ENCODE measurements at places on chromosomes 5 and 9.
A peak's percentile ranks its signal among the peaks of the same experiment; 100 is the strongest.

GRCh38 chr9:127698985-127699670 is 7.7 kb upstream of the CFAP157 start:
- peak; percentile 85 for DNase-seq

DNA sequence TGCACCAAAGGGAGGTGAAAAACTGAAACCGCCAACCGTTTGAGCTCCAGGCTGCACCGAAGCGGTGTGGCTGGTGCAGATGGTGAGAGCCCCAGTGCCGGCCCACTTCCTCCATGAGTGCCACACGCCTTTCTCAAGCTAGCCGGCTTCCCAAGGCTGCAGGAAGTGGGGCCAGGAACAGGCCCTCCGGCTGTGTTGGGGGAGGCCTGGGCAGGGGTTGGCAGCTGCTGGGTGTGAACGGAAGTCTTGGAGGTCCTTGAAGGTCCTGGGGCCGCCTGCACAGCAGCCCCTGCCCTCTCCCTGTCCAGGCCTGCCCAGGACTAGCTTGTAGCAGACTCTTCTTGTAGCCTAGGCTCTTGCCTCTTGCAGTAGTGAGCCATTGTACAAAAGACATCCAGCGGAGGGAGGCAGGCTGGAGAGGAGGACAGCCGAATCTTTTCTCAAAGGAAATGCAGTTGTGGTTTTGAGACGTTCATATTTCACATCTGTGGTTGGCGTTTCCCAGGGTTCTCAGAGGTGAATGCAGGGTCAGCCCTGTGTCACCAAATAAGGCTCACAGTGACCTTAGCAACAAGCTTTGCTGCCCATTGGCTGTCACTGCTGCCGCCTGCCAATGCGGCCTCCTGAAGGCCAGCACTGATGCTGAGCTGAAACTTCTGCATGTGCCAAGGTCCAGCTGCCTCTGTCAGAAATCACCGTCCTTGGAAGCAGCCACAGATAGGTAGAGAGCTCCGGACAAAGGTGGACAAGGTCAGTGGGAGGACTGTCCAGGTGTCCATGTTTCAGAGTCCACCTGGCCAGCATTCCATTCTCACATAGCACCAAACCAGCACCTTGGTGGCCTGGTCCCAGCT is 23.9 kb downstream of the IRF1 start:
- peak; percentile 78 for DNase-seq

DNA sequence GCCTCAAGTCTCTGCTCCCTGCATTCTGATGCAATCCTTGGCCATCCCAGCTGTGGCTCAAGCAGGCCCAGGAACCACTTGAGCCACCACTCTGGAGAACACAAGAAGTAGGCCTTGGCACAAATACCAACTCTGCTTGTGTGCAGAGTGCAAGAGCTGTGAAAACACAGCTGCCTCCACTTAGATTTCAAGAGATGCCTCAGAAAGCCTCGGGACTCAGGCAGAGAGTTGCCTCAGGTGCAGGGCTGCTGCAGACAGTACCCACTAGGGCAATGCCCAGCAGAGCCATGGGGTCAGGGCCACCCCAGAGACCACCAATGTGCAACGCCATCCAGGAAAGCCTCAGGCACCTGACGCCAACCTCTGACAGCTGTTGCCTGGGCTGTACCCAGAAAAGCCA is 82.4 kb downstream of the FREM1 start:
- no peak for DNase-seq

DNA sequence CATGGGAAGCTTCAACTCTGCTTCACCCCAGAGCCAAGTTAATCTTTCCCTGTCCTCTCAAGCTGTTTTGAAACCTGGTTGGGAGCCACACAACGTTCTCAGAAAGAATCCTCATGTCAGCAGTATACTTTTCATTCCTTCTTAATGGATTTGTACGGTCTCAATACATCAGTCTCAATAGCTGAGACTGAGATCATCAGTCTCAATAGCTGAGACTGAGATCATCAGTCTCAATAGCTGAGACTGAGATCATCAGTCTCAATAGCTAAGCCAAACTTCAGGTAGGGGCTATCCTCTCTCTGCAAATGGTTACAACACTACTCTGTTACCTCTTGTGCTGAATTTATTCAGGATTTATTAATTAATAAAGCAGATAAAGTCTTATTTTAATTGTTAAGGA is 1317.4 kb upstream of the CDH9 start:
- no peak for DNase-seq

DNA sequence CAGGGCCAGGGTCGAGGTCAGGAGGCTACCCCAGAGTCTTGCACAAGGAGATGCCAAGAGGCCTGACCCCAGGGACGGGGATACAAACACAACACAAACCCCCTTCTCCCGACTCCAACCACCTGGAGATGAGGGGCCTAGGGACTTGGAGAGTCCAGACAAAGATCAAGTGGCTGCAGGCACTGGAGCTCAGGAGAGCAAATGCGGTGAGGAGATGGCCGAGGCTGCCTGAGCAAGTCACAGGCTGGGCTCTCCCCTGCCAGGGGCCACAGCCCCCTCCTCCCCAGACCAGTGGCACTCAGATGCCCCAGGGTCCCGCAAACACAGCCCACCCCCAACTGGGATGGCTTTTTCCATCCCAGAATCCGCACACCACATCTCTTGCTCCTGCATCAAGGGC is 15.8 kb downstream of the SH3GLB2 start:
- DNase-seq = no peak

GRCh38 chr5:120630550-120630949 is 166.4 kb downstream of the PRR16 start:
- DNase-seq = no peak

DNA sequence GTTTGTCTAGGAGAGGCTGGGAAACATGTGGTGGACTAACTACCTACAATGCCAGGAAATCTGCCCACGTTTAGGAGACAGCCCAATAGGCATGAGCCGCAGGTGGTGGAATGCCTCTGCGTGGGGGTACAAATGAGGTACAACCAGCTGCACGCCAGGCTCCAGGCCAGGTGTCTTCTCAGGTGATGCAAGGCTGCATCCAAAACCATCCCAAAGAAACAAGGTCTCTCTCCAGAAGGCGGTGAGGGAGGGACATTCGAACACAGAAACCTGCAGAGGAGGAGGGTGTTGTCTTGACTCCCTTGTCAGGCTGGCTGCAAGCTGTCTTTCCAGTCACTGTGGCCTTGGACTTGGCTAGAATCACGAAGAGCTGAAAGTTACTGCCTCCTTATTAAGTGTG is 11.6 kb downstream of the ANKH start:
- peak; percentile 80 for DNase-seq

GRCh38 chr9:4734150-4734549 is 6.9 kb downstream of the AK3 start:
- no peak for DNase-seq

DNA sequence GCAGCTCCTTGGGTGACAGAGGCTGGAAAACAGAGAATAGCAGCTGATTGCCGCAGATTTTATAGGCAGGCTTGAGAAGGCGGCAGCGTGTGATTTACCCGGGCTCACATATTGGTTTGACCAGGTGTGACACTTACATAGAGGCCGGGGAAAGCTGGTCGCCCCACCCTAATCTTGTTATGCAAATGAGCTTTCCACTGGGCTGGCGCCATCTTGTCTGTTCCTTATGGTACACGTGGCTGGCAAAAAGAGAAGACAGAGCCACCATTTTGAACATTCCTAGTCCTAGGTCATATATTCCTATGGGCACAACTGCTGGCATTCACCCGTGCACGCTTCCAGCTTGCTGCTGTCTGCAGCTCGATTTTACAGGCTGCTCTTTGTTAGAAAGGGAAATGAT is 11.3 kb upstream of the SPZ1 start:
- DNase-seq = no peak

- no peak for DNase-seq
These were observed 256.4 kb downstream of the EBF1 start for GRCh38 chr5:158843305-158843704.

DNA sequence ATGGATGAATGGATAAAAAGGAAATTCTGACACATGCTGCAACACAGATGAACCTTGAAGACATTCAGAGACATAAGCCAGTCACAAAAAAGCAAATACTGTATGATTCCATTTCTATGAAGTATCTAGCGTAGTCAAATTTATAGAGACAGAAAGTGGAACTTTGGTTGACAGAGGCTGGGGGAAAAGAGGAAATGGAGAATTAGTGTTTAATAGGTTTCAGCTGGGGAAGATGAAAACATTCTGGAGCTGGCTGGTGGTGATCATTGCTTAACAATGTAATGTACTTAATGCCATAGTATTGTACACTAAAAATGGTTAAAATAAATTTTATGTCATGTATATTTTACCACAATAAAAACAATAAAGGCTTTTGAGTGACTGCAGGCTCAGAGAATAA is 24.2 kb downstream of the PPIC start:
- no peak for DNase-seq

DNA sequence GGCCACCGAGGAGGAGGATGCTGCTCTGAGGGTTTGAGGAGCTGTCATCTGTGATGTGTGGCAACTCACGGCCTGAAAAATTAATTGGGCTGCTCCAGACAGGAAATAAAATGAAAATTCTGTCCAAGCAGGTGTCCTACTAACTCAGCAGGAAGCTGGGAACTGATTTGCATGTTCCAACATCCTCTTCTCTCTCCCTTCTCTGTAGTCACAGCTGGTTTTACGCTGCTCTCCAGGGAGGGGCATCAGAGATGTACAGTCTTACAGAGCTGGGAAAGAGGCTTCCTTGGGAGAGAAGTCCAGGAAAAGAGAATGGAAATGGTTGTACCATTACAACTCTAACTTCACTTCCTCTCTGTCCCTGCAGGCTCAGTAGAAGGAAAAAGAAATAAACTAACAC is 24.2 kb upstream of the SIL1 start:
- no peak for DNase-seq

GRCh38 chr5:17732351-17732923 is 98.2 kb downstream of the TAF11L14 start:
- peak; percentile 26 for DNase-seq

DNA sequence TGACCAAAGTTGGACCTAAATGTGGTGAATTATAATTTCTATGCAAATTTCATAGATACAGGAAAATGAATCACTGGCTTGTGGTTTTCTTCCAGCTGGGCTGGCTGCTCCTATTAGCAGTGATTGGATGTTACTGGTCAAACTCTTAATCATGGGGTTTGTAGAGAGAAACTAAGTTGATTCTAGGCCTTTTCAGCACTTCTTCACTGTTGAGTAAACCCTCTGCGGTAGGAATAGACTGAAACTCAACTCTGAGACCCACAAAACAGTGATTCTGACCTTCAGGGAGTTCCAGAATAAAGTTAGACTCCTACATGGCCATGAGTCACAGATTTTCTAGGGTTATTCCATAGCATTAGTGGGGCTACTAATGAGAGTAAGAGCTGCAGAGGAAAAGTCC is 47.9 kb upstream of the FKTN start:
- peak; percentile 81 for DNase-seq

DNA sequence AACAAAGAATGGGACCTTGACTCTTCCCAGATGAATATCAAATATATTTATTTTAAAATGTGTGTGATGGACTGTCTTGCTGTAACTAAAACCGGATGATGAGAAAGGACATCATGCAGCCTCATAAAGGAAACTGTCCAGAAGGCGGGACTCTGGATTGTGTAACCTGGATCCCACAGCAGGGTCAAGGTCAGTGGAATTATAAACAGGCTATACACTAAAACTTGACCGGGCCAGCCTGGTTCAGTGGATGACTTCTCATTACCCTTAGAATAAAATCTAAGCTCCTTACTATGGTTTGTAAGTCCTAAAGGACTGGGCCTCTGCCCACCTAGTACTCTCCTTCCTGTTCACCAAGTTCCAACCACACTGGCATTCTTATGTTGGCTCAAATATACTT is 280.3 kb downstream of the ELAVL2 start:
- no peak for DNase-seq

DNA sequence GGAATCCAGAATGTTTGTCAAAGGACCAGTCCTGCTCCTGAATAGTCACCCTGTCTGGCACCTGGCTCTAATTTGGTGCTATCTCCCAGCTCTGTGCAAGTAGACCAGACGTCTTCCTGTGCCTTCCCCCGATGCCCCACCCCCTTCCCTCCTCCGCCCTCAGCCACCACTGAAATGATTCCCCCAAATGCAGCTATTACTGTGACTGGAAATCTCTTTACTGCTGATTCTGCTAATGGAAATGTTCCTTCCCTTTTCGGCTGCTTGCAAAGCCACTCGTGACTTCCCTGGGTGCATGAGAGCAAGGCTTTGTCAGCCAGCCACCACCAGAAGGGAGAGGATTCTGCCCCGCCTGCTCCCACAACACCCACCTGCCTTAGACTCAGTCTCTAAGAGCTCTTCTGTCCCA is 11.4 kb downstream of the ASTN2 start:
- no peak for DNase-seq

GRCh38 chr5:154467655-154468354 is 10.2 kb downstream of the HAND1 start:
- DNase-seq = peak; percentile 59

GRCh38 chr9:116394894-116395698 is 241.5 kb downstream of the PAPPA start:
- no peak for DNase-seq

GRCh38 chr5:146656703-146657102 is 140.7 kb upstream of the GPR151 start:
- no peak for DNase-seq

DNA sequence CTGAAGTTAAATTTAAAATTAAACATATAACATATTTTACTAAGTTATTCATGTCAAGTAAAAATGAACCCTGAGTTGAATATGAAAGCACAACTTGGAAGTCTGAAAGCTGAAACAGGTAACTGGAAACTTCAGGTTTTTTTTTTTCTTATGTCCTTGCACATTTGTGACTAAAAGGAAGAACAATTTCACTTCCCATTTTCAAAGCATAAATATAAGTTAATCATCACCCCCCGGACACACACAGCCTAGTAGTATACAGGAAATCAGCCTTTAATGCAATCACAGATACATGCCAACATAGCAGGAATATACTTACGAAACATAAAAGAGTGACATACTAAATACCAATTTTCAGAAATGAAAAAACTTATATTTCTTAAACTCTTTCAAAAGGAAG is 225.9 kb downstream of the RFX3 start:
- no peak for DNase-seq

DNA sequence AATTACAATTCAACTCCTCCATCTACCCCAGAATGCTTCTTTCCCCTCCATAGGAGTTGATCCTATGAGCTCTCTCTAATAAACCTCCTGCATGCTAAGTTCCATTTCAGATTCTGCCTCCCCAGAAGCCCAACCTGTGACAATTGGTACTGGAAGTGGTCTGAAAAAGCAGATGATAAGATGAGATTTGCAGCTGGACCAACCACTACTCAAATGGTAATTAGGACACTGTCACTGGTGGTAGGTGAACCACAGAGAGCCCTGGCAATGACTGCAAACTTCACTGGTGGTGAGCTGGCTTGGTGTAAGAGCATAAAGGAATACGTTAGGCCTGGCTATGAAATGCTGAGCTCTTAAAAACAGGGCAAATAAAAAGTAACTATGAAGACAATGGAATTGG is 112.6 kb downstream of the ESM1 start:
- no peak for DNase-seq
